Activated T-helper 1 cell treated with Interleukin-2 at 50 U/mL for 16 hours (primary cell): ENCODE measurements at places on chromosomes 2 and 18.

DNA sequence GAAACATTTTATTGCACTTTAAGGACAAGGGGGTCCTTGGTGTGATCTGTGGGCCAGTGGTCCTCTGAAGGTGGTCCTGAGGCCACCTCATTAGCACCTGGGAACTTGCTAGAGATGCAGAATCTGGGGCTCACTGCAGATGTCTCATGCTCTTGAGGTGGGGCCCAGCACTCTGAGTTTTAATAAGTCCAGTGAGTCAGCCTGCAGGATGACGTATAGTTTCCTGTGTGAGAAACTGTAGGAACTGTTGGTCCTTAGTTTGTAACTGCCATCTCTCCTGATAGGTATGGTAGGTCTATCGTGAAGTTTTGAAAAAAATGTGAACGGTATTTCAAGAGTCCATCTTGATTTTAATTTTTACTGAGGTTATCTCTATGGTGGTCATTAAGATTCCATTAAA, 2.8 kb downstream of the TRPM8 start:
- no peak for DNase-seq

- no peak for DNase-seq
Observed at GRCh38 chr2:101818531-101819451, 121.3 kb downstream of the MAP4K4 start.

DNA sequence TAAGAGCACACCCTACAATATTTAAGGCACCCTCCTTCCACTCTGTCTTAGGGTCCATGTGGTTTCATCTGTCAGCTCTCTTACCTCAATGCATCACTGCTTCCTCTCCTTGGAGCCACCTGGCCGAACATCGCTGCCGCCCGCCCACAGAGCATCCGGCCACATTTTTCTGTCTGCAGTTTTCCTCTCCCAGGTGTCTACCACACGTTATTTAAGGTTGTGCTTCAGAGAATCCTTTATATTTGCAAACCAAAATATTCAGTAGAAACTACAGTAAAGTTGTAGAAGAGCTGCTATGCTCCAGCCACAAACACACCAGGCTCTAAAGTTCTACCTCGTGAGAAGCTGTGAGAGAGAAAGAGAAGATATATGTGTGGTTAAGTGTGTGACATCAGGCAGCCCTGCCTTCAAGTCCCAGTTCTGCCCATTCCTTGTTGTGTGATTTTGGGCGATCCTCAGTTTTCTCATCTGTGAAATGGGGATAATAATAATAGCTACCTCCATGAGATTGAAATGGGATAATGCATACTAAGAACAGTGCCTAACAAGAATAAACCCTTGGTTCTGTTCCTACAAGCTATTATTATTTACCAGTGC, 4.9 kb upstream of the STK17B start:
- peak; percentile 79 for DNase-seq

DNA sequence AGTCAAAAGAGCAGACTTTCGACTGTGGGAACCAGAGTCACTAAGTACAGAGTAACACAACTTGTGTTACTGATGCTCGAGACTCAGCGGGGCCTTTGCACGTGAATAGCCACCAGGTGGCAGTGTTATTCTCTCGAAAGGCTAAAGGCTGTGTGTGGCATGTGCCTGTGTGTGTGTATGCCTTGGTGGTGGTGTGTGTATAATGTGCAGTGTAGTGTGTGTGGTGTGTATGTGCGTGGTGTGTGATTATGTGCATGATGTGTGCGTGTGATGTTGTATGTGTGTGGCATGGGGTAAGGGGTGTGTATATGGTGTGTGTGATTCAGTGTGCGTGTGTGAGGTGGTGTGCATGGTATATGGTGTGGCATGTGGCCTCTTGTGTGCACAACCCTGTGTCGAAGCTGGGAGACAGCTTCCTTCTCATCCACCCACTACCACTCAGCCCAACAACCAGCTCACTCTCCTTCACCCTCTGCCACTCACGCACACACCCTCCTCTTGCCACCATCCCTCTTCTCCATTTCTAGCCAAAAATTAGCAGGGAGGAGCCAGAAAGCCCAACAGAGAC, 83.0 kb upstream of the ZNF532 start:
- DNase-seq: peak; percentile 29

GRCh38 chr2:181376442-181376841, 80.7 kb upstream of the ITGA4 start:
- no peak for DNase-seq

- no peak for DNase-seq
Observed at GRCh38 chr2:763766-764525, 86.7 kb upstream of the TMEM18 start.

- DNase-seq: no peak
Observed at GRCh38 chr18:25814841-25815458, 275.5 kb downstream of the SS18 start.

DNA sequence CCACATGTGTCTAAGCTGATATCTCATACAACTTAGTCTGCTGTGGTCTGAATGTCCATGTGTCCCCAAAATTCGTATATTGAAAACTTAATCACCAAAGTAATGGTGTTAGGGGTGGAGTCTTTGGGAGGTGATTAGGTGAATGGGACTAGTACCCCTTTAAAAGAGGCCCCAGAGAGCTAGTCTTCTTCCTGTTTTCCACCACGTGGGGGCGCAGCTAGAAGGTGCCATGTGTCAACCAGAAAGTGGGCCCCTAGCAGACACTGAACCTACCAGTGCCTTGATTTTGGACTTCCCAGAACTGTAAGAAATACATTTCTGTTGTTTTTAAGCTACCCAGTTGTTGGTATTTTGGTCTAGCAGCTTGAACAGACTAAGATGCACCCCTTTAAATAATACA, 86.6 kb downstream of the ASB1 start:
- DNase-seq: no peak

- DNase-seq: peak; percentile 24
Observed at GRCh38 chr18:74040459-74041332, 106.9 kb downstream of the FBXO15 start.

DNA sequence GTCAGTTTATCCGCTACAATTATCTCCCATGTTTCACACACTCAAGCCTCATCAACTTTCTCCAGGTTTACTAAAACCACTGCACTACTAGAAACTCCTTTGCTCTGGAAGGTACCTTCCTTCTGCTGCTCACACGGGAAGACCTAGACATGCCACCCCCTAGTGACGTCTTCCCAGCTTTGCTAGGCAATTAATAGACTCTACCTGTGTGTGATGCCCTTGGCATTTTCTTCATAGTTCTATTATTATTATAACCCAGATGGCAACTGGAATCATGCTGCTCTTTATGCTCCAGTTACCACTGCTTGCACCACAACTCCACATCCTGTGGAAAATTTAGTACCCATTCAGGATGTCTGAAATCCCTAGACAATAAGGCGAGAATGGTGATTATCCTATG, 42.4 kb downstream of the CACNB4 start:
- DNase-seq: no peak

- no peak for DNase-seq
Observed at GRCh38 chr2:199590321-199591203, 132.8 kb upstream of the SATB2 start.

GRCh38 chr2:173442542-173442941, 87.9 kb downstream of the CDCA7 start:
- no peak for DNase-seq

- no peak for DNase-seq
Observed at GRCh38 chr2:215895330-215895729, 118.0 kb downstream of the MREG start.

GRCh38 chr2:218849721-218850120, 9.9 kb upstream of the WNT6 start:
- no peak for DNase-seq

DNA sequence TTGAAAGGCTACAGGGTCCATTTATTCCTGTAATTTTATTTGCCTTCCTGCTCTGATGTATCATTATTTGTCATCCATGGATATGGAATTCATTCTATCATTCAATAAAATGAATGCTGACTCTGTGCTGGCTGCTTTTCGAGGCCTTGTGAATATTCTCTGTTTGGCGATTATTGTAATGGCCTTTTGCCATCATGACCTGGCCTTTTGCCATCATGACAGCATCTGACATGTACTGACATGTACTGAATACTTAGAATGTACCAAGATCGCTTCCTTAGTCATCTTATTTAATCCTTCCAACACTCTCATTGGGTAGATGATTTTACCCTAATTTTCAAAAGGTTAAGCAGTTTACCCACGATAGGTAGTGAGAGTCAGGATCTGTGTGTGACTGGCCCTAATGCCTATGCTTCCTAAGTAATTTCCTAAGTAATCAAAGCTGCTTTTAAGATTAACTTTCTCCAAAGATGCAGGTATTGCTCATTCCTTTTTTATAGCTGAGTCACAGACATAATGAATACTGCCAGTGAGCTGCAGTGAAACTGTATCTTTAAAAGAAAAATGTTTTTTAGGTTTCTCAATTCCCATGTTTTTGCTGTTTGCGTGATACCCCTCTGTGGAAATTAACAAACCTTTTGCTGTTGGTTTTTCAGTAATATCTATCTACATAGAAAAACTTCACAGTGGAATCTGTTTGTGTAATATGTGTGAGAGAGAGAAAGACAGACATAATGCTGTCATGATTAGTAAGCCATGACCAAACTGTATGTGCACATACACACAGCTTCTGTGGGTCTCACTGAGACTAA, 127.8 kb downstream of the CERS6 start:
- DNase-seq: no peak

DNA sequence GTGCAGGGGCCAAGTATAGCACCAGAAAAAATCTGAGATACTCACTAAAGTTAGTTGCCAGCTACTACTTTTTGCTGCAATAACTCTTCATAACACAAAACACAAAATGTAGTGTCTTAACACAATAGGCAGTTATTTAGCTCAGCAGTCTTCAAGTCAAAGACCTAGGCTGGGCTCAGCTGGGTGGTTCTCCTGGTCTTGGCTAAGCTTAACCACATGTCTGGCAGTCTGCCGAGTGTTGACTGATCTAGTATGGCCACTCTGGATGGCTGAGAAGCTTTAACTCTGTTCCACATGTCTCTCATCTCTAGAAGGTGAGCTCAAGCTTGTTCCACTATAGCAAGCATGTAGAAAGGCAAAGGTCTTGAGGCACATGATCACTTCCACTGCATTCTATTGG, 451.6 kb downstream of the SOX11 start:
- DNase-seq: no peak

DNA sequence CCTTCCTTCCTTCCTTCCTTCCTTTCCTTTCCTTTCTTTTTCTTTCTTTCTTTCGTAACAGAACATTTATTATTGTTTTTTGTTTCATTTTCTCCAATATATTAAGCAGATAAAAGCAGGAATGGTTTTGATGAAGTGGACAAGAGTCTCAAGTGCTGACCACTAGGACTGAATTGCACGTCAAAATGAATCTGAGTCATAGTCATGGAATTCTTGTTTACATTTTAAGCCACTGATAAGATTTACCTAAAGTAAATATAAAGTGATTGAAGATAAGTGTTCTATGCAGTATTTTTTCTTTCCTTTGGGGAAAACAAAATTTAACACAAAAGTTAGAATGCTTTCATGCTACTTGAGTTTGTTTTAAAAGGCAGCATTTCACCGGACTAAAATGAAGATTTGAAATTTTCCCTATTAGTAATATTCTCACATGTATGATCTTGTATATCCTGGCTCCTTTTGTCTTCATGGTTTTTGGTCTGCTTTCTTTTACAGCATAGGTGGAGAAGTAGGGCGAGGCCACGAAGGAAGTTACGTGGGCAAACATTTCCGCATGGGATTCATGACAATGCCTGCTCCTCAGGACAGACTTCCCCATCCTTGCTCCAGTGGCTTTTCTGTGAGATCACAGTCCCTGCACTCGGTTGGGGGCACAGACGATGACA, 113.5 kb downstream of the NYAP2 start:
- DNase-seq: no peak

- DNase-seq: no peak
Observed at GRCh38 chr18:49086926-49087325, 136.2 kb upstream of the SMAD7 start.

- DNase-seq: no peak
Observed at GRCh38 chr18:41660654-41661053, 294.4 kb upstream of the PIK3C3 start.

DNA sequence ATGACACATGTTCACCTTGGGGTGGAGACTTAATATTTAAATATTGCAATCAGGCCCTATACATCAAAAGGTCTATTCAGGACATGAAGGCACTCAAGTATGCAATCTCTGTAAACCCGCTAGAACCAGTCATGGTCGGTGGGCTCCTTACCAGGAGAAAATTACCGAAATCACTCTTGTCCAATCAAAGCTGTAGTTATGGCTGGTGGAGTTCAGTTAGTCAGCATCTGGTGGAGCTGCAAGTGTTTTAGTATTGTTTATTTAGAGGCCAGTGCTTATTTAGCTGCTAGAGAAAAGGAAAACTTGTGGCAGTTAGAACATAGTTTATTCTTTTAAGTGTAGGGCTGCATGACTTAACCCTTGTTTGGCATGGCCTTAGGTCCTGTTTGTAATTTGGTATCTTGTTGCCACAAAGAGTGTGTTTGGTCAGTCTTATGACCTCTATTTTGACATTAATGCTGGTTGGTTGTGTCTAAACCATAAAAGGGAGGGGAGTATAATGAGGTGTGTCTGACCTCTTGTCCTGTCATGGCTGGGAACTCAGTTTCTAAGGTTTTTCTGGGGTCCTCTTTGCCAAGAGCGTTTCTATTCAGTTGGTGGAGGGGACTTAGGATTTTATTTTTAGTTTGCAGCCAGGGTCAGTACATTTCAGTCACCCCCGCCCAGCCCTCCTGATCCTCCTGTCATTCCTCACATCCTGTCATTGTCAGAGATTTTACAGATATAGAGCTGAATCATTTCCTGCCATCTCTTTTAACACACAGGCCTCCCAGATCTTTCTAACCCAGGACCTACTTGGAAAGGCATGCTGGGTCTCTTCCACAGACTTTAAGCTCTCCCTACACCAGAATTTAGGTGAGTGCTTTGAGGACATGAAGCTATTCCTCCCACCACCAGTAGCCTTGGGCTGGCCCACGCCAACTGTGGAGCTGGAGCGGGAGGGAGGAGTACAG, 108.1 kb downstream of the XRCC5 start:
- no peak for DNase-seq

DNA sequence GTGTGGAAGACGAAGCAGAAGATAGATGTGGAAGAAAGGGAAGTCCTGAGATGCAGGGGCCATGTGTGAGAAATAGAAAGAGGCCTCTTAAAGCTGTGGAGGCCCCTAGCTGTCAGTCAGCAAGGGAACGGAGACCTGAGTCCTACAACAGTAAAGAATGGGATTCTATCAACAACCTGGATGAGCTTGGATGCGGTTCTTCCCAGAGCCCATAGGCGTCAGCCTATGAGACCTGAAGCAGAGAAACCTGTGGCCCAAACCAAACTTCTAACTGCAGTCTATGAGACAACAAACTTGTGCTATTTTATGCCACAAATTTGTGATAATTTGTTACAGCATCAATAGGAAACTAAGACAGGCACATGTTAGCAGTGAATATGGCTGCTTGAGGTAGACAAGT, 583.7 kb downstream of the ADCYAP1 start:
- no peak for DNase-seq

DNA sequence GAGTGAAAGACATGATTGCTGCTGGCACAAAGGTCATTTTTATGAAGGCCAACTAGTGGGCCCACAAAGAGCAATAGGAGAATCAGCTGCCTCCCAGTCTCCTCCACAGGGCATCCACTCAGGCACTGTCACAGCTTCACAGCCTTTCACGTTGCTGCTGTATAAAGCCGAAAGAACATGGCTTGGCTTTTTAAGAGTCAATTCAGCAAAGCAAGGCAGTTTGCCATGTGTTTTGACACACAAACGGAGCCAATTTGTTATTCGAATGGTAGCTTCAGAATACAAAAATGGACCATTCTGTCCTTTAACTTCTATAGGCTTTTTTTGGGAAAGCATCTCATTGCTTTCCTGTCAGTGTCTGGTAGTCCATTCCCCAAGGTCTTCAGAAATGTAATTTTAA, 283.4 kb upstream of the PARD3B start:
- DNase-seq: no peak
